ENCODE measurements at places on chromosomes 12 and 14.
A peak's percentile ranks its signal among the peaks of the same experiment; 100 is the strongest.

DNA sequence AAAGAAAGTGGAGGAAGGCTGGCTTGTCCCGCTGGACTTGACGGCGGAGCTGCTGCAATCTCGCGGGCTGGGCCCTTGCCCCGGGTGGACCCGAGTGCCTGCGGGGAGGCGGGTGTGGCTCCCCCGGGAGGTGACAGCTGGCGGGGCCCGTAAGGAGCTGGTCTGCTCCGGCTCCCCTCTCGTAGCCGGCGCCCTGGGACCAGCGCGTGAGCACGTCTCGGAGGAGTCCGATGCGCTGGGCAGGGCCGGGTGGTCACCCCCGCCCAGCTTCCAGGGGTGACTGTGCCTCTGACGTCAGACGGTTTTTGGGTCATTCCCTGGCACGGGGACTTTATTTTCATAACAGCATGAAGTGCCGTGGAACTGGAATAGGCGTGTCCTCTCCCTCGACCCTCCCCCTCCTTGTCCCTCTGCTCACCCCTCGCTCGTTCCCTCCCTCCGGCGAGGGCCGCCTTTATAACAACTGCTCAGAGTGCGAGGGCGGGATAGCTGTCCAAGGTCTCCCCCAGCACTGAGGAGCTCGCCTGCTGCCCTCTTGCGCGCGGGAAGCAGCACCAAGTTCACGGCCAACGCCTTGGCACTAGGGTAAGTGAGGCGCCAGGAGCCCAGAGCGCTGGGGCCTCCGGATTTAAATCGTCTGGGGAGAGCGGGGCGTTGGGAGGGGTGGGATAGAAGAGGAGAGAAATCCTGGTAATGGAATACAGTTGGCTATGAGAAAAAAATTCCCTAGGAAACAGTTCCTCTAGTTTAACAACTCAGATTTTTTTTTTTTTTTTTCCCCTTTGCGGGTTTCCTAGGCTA, at the start of gene GPRC5A:
Gene GPRC5A (plus strand): TSS at position 483 of the 801 bp plus-strand sequence. CDS start 16,688 bp downstream, outside the sequence.
- peak; percentile 97 for DNase-seq

DNA sequence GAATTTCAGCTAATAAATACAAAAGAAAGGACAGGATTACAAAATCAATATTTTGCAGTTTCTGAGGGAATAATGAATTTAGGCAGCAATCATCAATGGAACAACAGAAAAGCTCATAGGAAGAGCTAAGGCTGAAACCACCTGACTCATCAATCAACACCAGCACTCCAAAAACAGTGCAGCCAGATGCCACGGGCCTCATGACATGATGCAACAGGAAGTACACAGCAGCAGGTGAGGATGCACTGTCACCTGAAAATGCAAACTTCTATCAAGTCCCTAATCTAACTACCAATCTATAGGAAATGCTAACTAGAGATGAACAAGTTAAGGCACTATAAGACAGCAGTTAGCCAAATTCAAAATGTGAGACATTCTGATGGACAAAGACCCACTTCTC, 21.7 kb downstream of the GNS start:
- DNase-seq = no peak

- DNase-seq = no peak
Measured at GRCh38 chr12:88253371-88253978, 111.4 kb downstream of the TMTC3 start.

DNA sequence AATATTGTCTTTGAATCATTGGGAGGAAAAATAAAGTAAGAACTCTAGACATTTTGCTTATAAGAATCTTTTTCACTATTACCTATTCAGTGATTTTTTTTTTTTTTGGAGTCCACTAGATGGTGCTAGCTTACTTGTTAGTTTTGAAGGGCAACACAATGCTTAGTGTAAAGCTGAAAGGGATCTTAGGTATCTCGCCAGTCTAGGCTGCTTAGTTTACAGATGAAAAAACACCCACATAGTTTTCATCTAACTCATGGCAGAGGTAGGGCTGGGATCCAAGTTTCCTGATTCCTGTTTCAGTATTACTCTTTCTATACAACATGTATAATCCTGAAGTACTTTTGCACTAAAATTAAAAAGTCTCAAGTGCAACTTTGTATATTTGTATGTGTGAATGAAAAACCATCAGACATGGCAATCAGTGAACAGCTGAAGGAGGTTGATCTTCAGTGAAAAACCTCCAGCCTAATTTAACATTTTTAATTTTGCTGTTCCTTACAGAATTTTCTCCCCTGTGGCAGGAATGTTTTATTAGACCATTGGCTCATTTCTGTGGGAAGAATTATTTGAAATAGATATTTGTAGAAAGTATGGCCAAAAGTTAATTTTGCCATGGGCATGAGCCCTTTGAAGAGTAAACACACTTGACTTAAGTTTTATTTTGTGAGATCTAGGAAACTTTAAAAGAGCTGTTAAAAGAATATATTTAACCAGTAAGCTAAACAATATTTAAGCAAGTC, 40.7 kb downstream of the LRRIQ1 start:
- DNase-seq = no peak

DNA sequence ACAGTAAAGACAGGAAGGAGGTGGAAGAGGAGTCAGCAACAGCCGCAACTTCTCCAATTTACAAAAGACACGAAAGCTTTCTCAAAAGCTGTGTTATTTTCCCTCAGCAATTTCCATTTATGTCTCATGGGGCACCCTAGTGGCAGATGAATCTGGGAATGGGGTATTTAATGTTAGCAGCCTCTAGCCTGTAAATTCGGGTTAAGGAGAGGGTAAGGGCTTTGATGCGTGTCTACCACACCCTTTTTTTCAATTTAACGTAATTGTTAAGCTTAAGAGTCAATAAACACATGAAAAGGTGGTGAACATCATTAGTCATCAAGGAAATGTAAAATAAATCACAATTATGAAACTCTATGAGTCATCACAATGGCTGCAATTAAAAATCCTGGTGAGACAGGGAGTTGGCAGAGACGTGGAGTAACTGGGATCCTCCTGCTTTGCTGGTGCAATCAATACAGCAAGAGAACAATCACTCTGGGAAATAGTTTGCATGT, 986.4 kb downstream of the AACS start:
- DNase-seq = no peak

- DNase-seq = no peak
Measured at GRCh38 chr12:84117190-84117589, 795.4 kb downstream of the SLC6A15 start.

DNA sequence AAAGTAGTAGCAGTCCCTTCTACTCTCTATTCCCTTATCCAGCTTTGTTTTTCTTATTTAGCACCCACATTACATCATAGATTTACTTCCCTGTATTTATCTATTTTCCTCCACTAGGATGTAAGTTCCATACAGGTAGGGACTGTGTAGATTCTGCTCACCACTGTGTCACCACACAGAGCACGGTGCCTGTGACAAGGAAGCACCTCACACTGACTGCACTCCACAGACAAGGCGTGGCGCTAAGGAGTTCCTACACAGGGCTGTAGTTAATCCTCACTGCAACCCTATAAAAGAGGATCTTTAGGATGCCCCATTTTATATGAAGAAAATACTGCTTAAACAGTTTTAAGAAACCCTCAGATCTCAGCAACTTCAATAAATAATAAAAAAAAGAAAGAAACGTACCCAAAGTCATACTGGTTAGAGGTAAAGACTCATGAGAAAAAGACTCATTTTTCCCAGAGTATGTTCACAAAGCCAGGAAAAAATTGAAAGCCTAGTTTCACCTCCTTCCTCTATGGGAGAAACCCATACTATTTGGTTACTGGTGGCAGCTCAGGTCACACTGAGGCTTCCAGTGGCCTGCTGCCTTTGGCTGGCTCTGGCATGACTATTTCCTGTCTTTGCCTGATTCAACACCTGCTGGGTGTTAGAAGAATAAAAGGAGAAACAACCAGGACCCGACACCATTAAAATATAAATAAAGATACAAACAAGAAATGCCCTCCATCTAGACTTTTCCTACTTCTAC, 36.9 kb downstream of the RAD9B start:
- DNase-seq = no peak

DNA sequence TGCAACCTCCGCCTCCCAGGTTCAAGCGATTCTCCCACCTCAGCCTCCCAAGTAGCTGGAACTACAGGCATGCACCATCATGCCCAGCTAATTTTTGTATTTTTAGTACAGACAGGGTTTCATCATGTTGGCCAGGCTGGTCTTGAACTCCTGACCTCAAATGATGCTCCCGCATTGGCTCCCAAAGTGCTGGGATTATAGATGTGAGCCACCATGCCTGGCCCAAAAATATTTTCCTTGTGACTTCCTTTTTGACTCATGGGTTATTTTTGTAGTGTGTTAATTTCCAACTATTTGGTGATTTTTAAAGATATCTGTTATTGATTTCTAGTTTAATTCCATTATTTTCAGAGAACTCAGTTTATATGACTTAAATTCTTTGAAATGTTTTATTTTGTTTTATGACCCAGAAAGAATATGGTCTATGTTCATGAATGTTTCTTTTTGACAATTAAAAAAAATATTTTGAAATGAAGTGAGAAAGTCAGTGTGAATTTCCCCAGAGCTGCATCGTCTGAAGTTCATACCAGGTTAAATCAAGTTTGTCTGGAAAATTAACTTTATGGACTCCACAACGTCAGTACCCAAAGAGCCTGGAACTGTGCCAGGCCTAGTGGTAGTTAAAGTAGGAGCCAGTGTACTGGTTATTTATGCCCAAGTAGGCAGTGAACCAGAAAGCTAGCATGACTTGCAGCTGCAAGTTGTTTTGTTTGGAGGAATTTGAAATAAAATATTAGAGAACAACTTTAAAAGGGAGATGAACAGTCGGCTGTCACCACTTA, 2.8 kb upstream of the CDKL1 start:
- DNase-seq = no peak

All from right atrium auricular region (tissue), 2 donors.